COLO829 (cell line): ENCODE measurements at places on chromosomes 12 and 14.

DNA sequence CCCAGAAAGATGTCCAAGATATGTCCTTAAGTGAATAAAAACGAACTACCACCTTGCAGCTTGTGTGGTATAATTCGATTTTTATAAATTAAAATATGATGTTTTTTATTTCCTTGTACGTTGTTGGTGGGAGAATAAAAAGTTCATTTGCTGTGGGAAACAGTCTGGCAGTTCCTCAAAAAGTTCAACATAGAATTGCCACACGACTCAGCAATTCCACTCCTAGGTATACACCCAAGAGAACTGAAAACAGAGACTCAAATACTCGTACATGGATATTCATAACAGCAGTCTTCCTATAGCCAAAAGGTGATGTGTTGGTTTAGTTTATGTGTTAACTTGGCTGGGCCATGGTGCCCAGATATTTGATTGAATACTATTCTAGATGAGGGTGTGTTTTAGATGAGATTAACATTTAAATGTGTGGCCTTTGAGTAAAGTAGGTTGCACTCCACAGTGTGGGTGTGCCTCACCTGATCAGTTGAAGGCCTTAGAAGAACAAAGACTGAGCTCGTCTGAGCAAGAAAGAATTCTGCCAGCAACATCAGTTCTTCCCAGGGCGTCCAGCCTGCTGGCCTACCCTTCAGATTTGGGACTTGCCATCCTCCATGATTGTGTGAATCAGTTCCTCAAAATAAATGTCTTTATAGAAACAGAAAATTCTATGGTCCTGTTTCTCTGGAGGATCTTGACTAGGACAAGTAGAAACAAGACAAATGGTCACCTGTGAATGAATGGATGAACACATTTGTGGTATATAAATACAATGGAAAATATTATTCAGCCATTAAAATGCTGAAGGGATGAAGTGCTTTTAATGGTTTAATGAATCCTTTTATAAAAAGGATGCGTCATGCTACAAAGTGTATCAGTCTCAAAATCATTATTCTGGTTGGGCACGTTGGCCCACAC is 5.1 kb upstream of the DENR start:
- DNase-seq, result no peak

DNA sequence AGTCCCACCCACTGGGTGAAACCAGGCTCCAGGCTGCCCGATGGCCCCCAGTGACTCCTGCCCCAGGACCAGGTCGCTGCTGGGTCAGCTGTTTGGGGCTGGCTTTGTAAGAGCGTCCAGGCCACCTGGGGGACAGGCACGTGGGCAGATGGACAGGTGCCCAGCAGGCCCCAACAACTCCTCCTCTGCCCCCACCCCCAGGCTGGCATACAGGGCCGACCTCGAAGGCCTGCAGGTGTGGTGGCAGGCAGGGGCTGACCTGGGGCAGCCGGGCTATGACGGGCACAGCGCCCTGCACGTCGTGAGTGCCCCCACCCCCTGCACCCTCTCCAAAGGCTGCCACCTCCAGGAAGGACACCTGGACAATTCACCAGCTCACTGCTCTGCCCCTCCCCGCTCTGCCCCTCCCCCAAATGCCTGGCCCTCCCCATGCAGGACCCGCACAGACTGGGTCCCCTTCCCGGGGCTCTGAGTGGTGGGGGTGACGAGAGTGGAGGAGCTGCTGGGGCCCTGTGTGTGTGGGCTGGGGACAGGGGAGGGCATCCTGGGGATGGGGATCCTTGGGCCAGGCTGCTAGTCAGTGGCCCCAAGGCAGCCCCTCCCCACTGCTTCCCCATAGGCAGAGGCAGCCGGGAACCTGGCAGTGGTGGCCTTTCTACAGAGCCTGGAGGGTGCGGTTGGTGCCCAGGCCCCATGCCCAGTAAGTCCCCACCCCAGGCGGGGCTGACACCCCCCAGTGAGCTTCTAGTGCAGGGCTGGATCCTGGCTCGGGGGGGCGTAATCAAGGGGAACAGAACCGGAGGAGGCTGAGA is 26.0 kb downstream of the ASPG start:
- no peak for DNase-seq

GRCh38 chr14:75418850-75419768 is 8.7 kb upstream of the JDP2 start:
- no peak for DNase-seq

GRCh38 chr12:31297572-31298514 is 28.1 kb downstream of the SINHCAF start:
- no peak for DNase-seq
